LNCaP clone FGC (cell line): ENCODE measurements at places on chromosomes 4 and X.

DNA sequence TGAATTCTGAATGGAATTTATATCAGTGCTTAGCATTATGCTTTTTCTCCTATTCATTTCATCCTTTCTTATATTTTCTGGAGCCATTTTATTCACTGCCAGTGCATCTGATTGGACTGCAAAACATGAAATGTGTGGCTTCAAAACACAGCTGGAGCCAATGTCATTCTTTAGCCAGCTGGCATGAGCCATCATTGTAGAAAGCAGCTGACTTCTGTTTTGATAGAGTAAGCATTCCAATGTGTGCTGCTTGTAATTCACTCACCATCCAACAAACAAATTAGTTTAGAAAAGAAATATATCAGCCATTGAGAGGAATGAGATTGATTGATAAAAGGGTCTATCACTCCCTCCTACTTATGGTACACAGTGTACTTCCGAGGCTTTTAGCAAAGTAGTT, 2616.0 kb downstream of the ARAP2 start:
- no peak for DNase-seq

DNA sequence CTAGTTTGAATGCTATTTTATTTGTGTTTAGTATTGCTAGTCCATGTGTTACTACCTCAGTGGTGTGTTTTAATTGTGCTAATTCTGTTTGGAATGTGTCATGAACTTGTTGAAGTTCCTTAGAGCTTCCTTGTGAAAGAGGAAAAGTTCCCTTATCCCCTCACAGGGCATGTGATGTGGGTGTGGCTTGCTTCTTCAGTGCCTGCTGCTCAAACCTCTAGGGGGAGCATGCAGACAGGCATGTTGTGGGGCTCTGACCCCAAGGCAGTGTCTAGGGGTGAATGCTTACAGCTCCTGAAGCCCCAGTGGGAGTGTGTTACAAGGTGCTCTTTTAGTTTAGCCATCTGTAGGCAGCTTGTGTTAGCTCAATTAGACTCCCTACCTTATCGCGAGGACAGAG, 86.5 kb downstream of the MAGED4 start:
- DNase-seq = no peak

DNA sequence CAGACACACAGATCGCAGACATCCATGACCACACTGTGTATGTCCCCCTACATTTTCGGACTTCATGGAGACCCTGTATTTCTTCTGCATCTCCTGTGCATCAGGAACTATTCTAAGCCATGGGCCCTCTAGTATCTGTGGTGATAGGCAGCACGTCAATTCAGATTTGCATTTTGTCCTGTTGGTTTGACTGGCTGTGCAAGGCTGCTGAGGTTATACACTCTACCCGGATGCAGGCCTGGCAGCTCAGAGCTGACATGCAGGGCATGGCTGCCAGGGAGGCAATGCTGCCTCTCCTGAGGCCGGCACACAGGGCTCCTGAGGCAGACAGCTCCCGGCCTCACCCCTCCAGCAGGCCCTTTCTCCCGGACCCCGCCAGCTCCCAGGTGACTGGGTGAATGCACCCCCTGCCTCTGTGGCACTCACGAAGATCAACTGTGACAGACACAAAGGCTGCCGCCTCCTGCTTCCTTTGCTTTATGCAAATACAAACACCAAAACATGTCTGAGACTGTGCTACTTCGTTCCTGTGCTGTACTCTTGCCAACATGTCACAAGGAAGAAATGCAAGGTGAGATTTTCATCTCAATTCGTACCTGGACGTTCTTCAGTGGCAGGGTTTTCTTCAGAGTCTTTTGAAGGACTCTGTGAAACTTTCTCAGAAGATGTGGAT, 51.0 kb downstream of the NSG1 start:
- DNase-seq = no peak

DNA sequence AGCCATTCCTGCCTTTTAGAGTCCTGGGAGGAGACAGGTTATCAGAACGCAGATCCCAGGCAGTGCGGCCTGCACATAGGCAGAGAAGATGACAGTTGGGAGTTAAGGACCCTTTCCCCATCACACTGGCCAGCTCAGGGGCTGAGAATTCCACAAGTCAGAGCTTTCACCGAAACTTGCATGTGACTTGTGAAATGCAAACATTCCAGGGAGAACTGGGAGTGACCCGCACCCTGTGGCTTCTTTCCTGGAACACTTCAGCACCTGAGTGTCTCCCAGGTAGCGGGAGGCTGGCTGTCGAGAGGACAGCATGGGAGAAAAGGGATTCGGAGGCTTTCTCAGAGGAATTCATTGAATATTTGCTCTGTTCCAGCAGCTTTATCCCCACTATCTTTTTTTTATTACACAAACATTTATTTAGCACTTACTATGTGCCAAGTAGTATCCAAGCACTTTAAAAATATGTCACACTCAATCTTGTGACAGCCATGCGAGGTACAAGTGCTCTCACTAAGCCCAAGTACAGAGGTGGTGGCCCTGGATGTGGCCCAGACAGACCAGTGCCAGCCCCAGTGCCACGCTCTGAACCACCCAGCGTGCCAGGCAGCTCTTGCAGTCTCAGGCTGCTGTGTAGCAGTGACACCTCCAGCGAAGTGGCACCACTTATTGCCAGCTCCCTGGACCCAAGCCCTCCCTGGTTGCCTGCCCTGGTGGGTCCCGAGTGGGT, 100.5 kb downstream of the PHKA2 start:
- no peak for DNase-seq

DNA sequence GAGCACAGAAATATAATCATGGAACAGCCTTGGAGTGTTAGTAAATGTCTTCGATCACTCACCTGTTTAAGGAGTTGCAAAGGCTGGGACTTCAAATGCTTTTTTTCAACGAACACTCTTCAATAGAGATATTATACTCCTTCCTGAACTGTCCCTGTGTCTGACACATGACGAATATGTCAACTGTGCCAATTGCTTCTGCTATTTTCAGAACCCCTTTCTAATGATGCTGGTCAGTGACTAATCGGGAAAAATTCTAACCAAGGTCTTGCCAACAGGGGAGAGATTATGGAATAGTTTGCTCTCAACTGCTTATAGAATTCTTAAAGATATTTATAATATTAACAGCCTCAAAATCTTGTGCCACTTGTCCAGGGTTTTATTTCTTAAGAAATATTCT, 8.5 kb upstream of the KLHL34 start:
- no peak for DNase-seq

- DNase-seq = no peak
These were observed 5.5 kb upstream of the ING2 start for GRCh38 chr4:183499389-183499788.

- DNase-seq = no peak
These were observed 25.3 kb upstream of the SOD3 start for GRCh38 chr4:24770032-24770584.

DNA sequence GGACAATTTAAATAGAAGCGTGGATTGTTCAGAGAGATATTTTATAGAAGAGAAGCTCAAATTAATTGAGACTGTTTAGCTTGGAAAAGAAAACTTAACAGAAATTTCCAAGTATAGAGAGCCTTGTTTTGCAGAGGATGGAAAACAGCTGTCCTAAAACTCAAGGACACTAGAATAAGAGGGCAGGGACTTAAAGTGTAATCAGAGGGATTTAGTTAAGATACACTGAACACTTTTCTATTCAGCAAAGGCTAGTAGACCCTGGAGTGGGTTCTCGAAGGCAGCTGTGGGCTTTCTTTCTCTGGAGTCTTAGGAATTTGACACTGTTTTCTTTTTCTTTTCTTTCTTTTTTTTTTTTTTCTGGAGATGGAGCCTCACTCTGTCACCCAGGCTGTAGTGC, 92.7 kb upstream of the ARX start:
- DNase-seq = no peak

- no peak for DNase-seq
These were observed 16.0 kb downstream of the CLDN22 start for GRCh38 chr4:183304067-183304466.
